Fibroblast of lung (primary cell): ENCODE measurements at places on chromosomes 6 and 20. TPM values are rescaled to one million over a fixed set of nuclear protein-coding genes. Genes with fewer than 3 reads are reported as not detected.

GSTA3 gene
- total RNA-seq = not detected in 2 replicates

SF3B5 gene
- 75.1 and 84.7 TPM in 2 replicates for total RNA-seq

MPIG6B gene
- total RNA-seq = not detected in 2 replicates

CPNE5 gene
- 0.26 TPM in 1 of 2 replicates, not detected in the other for total RNA-seq

EPM2A gene
- 8.3 and 10.0 TPM in 2 replicates for total RNA-seq

OLIG3 gene
- not detected in 2 replicates for total RNA-seq

ADAT2 gene
- total RNA-seq = 4.1 and 5.0 TPM in 2 replicates

IER3 gene
- total RNA-seq = 42.9 and 43.3 TPM in 2 replicates

VSTM2L gene
- 1.5 and 1.7 TPM in 2 replicates for total RNA-seq

LST1 gene
- total RNA-seq = not detected in 2 replicates

CLPSL1 gene
- not detected in 2 replicates for total RNA-seq

MYBL2 gene
- 0.26 and 1.2 TPM in 2 replicates for total RNA-seq

RSPH3 gene
- 3.6 and 5.9 TPM in 2 replicates for total RNA-seq

PBOV1 gene
- total RNA-seq = not detected in 2 replicates

TMX4 gene
- 20.5 and 23.6 TPM in 2 replicates for total RNA-seq

XPO5 gene
- 18.2 and 20.5 TPM in 2 replicates for total RNA-seq

TPX2 gene
- 5.4 and 21.0 TPM in 2 replicates for total RNA-seq

AGPAT4 gene
- 6.9 and 8.4 TPM in 2 replicates for total RNA-seq

IFNGR1 gene
- total RNA-seq = 102 and 123 TPM in 2 replicates

MMUT gene
- 16.7 and 20.8 TPM in 2 replicates for total RNA-seq

GGTLC1 gene
- total RNA-seq = not detected in 2 replicates

LAMA2 gene
- 57.8 and 67.5 TPM in 2 replicates for total RNA-seq

SDC4 gene
- 142 and 175 TPM in 2 replicates for total RNA-seq

CALHM4 gene
- total RNA-seq = not detected in 2 replicates

ELOVL2 gene
- under 0.01 and 1.0 TPM in 2 replicates for total RNA-seq

NHSL1 gene
- total RNA-seq = 10.0 and 10.6 TPM in 2 replicates

PLCB4 gene
- total RNA-seq = 3.6 and 13.7 TPM in 2 replicates

CFAP61 gene
- total RNA-seq = 0.26 TPM in 1 of 2 replicates, not detected in the other

C6orf141 gene
- total RNA-seq = 0.33 and 0.77 TPM in 2 replicates

COX7A2 gene
- 91.9 and 115 TPM in 2 replicates for total RNA-seq

FOXQ1 gene
- 2.0 and 2.1 TPM in 2 replicates for total RNA-seq

TREML2 gene
- not detected in 2 replicates for total RNA-seq

NKX2-2 gene
- not detected in 2 replicates for total RNA-seq

GPX5 gene
- total RNA-seq = not detected in 2 replicates

TCF19 gene
- total RNA-seq = 2.3 and 8.4 TPM in 2 replicates

MRAP2 gene
- under 0.01 and 0.17 TPM in 2 replicates for total RNA-seq

SLA2 gene
- total RNA-seq = not detected in 2 replicates

CAPN11 gene
- total RNA-seq = not detected in 2 replicates

BMP7 gene
- under 0.01 TPM in 1 of 2 replicates, not detected in the other for total RNA-seq

RIPPLY2 gene
- total RNA-seq = 0.51 TPM in 1 of 2 replicates, not detected in the other

TPBG gene
- total RNA-seq = 24.9 and 31.0 TPM in 2 replicates

WFDC2 gene
- not detected in 2 replicates for total RNA-seq

TCEA2 gene
- 23.9 and 25.2 TPM in 2 replicates for total RNA-seq

KIF13A gene
- total RNA-seq = 65.0 and 114 TPM in 2 replicates

RCAN2 gene
- 5.6 and 11.7 TPM in 2 replicates for total RNA-seq

DLK2 gene
- total RNA-seq = under 0.01 and 0.17 TPM in 2 replicates

TNFRSF21 gene
- 4.8 and 12.6 TPM in 2 replicates for total RNA-seq

PHACTR2 gene
- total RNA-seq = 25.2 and 40.1 TPM in 2 replicates
